ENCODE measurements at places on chromosomes 3 and 15.

- no peak for DNase-seq
Observed at GRCh38 chr3:184694716-184695115, 17.1 kb downstream of the MAGEF1 start.

GRCh38 chr3:171351676-171352075 lies 108.5 kb downstream of the TNIK start:
- no peak for DNase-seq

GRCh38 chr3:28699283-28699682 lies 350.7 kb upstream of the AZI2 start:
- no peak for DNase-seq

- no peak for DNase-seq
Observed at GRCh38 chr3:153369561-153370374, 207.7 kb downstream of the RAP2B start.

- no peak for DNase-seq
Observed at GRCh38 chr15:98528046-98528725, 120.2 kb upstream of the IGF1R start.

GRCh38 chr15:68907396-68907923 lies 22.9 kb upstream of the SPESP1 start:
- no peak for DNase-seq

- DNase-seq: no peak
Observed at GRCh38 chr3:166446291-166446690, 609.1 kb upstream of the BCHE start.

DNA sequence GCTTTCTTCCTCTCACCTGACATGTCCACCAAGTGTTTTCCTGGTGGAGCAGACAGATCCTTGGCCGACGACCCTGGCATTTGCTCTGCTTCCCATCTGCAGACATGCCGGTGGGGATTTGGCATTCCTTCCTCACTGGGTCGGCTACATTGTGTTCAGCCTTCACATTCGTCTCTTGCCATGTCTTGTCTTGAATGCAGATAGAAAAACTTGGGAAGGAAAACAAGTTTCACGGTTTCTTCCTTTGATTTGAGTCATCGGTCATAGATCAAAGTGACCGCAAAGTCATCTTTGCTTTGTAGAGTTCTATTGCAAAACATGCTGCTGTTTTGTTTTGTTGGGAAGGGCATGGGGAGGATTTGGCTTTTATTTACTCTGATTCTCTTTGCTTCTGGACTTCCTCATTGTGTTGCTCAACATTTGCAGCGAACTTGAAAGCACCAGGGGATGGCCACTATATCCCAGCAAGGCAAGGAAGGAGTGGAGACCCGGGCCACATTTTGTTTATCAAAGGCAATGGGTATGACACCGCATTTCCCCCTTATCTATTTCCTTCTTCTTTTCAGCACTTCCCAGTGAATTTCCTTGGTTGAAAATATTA lies 321.3 kb downstream of the CACNA2D3 start:
- DNase-seq: no peak

- DNase-seq: peak; percentile 64
Observed at GRCh38 chr3:51942603-51943450, 664 bp downstream of the PARP3 start.

GRCh38 chr3:164604687-164605086 lies 473.6 kb downstream of the SI start:
- DNase-seq: no peak

- DNase-seq: no peak
Observed at GRCh38 chr3:108493862-108494261, 16.5 kb downstream of the MYH15 start.

DNA sequence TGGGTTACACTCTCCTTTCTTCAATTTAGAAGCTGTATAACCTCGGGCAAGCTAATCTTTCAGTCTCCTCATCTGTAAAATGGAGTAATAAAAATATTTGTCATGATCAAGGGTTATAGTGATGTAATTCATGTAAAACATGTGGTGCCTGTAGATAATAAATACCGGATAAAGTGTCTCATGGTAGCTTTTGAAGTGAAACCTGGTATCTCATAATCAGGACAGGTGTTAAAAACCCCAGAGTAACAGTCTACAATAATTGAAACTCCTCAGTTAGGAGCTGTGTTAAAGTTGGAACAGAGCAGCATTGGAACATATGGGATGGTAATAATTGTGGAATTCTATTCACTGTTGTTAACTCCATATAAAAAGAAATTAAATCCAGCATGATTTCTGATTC lies 884 bp upstream of the KNL1 start:
- DNase-seq: peak; percentile 50

- DNase-seq: peak; percentile 76
Observed at GRCh38 chr3:187738331-187739093, 6.8 kb downstream of the BCL6 start.

GRCh38 chr3:87287011-87287410 lies 10.6 kb upstream of the POU1F1 start:
- no peak for DNase-seq

- no peak for DNase-seq
Observed at GRCh38 chr15:42508263-42508690, 12.8 kb downstream of the SNAP23 start.

DNA sequence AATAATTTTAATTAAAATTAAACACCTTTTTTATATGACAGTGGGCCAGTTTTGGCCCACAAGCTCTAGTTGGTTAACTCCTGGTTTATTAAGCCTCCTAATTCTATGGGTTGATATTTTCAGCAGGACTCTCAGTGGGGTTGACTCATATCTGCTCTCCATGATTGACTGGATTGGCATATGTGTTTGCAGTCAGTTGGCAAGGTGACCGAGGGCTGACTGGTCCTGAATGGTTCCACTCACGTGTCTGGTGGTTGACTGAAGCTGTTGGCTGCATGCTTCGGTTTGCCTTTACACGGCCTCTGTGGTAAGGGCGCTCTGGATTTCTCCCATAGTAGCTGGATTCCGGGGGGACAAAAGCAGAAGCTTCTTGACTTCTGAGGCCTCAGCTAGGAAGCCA lies 65.3 kb upstream of the ZNF280D start:
- DNase-seq: no peak

DNA sequence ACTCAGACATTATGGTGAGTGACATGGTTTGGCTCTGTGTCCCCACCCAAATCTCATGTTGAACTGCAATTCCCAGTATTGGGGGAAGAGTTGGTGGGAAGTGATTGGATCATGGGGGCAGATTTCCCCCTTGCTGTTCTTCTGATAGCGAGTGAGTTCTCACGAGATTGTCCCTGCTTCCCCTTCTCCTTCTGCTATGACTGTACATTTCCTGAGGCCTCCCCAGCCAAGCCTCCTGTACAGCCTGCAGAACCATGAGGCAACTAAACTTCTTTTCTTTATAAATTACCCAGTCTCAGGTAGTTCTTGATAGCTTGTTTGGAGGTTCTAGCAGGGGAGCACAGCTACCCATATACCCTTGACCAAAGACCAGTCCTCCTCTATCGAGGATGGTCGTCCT lies 45.9 kb downstream of the ADAM10 start:
- no peak for DNase-seq

GRCh38 chr3:62607287-62608029 lies 234.1 kb upstream of the FEZF2 start:
- no peak for DNase-seq

DNA sequence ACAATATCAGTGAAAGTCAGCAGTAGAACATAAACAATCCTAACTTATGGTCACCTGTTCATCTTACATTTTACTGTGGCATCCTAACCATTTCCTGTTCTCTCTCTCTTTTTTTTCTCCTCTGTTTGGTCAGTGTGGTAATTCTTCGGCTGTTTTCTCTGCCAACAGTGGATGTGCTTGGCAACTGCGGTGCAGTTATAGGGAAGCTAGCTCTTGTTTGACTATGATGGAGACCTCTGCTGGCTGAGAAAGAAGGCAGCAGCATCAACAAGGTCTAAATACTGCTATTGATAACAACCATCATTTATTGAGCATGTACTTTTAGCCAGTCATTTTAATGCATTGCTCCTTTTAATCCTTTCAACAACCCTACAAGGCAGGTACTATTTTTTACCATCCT lies 723 bp upstream of the DRD3 start:
- DNase-seq: peak; percentile 28

- no peak for DNase-seq
Observed at GRCh38 chr3:38126121-38126892, 10.6 kb downstream of the ACAA1 start.

DNA sequence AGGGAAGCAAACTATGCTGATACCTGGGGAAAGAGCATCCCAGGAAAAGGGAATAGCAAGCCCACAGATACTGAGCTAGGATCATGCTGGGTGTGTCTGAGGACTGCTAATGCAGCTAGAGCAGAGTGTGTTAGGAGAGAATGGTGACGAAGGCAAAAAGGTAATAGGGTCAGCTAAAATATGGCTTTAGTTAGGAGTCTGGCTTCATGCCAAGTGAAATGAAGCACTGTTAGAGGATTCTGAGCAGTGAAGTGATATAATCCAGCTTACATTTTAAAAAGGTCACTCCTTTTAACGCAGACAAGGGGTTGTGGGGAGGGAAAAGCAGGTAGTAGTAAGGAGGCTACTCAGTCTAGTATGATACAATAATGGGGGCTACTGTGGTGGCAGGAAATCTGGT lies 30.4 kb downstream of the SECISBP2L start:
- DNase-seq: no peak

DNA sequence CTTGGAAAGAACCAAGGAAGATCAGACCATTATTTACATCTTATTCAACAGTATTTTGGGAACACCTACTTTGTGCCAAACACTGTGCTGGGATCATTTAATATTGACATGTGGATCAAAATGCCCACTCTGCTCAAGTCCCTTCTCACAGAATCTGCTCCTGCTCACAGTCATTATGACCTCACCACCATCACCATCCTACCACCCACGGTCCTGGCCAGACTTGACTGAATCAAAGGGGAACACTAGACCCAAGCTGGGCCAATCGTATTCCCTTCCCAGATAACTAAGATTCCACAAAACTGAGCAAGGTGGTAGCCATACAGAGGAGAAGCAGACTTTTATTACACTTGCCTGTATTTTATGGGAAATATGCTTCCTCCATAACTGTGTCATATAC lies 3.4 kb upstream of the CEP152 start:
- no peak for DNase-seq

- DNase-seq: no peak
Observed at GRCh38 chr3:72193771-72194430, 409.0 kb upstream of the PROK2 start.

DNA sequence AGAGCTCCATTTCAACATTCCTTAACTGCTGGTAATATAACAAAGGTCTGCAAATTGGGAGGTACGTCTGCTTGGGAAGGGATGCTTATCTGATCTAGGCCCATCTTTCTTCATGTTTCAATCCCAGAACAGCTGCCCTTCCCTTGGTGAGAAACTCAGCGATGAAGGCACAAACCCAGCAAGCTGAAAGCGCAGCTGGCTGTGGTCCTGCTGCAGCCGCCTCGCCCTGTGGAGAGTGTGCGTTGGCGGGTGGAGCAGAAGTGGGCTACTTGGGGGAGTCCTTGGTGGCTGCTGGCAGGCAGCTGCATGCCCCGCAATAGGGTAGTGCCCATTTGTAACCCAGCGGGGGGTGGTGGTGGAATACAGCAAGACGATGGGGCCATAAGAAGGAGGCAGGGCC lies 160.6 kb upstream of the WNT5A start:
- DNase-seq: no peak

- no peak for DNase-seq
Observed at GRCh38 chr3:144942093-144942837, 970.6 kb downstream of the DIPK2A start.

DNA sequence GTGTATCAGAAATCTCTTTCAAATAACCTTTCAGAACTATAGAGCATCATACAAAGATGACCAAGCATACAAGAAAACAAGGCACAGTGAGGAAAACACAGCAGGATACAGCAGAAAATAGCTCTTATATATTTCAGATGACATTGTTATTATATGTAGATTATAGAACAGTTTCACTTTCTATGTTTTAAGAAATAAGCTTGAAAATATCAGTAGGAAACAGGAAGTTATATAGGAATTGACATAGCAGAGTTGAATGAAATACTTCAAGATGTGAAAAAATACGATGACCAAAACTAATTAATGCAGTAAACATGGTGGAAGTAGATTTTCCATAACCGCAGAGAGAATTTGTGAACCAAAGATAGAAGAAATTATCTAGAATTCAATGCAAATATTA lies 75.2 kb downstream of the LYSMD4 start:
- no peak for DNase-seq

DNA sequence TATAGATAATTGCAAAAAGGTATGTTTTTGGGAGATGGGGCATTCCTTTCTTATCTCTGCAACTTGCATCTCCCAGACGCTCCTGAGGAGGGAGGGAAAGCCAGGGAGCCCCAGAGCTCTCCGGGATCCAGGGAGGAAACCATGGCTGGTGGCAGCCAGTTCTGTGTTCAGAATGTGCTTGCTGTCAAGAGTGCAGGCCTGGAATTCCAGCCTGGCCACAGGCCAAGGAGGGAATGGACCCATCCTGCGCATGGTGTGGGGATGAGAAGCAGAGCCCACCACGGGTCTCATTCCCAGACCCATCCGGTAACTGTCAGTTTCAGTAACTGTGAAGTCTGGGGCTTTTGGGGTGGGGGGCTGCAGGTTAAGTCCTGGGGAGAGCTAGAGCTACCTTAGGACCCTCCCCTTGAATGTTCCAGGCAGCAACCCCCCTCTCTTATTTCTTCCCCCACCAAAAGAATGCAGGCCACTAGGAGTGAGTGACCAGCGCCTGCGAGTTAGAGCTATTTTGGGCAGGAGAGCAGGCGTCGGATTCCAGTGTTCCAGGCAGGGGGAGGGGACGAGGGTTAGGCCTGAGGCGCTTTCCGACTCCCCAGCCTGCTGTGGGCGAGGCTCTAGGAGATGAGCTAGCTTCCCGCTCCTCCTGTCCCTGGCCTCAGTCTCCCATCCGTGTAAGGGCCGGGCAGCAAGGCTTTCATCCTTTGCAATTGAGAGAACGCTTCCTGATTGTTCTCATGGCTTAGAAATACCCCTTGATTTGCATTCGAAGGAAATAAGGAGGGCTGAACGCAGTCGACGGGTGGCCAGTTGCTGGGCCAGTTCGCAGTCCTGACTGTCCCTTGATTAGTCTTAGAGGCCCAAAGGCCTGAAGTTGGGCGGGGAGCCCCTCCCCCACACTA lies 781 bp upstream of the DAG1 start:
- no peak for DNase-seq

GRCh38 chr3:189944285-189945145 lies 176.2 kb downstream of the P3H2 start:
- no peak for DNase-seq

- DNase-seq: no peak
Observed at GRCh38 chr15:90221246-90221900, 12.4 kb downstream of the CIB1 start.

GRCh38 chr3:127037971-127038446 lies 55.1 kb downstream of the PLXNA1 start:
- no peak for DNase-seq

GRCh38 chr3:37397396-37397795 lies 223.0 kb upstream of the LRRFIP2 start:
- no peak for DNase-seq

Measured in CD4-positive, alpha-beta T cell treated with Interleukin-12 subunit alpha and Interleukin-12 subunit beta, for 1 hour (primary cell).